ENCODE measurements at places on chromosomes 3 and 15.

- DNase-seq = no peak
Measured at GRCh38 chr3:124826703-124827102, 60.5 kb downstream of the ITGB5 start.

- DNase-seq = no peak
Measured at GRCh38 chr3:10505050-10505790, at the start of gene ATP2B2. ATP2B2 (minus strand) TSS chr3:10505586; CDS start chr3:10449543, 56,043 bp downstream.

GRCh38 chr3:38376098-38376816, 29.7 kb downstream of the XYLB start:
- no peak for DNase-seq

- DNase-seq = no peak
Measured at GRCh38 chr3:60187343-60187742, 1063.9 kb downstream of the FHIT start.

DNA sequence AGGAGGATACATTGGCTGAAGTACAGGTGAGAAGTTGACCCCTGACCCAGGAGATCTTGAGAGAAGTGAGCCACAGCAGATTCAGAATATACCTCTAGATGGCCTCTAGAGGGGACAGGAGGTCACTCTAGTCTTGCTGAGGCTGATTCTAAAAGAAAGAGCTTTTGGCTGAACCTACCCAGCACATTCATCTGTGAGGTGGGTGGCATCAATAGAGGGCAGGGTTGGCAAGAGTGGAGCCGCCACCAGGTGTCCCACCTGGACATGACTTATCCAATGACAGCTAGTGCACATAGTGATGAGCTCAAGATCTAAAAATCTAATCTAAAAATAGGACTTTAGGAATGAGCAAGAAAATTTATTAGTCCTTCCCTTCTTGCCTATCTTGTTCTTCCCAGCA, 51.6 kb downstream of the CYP19A1 start:
- DNase-seq = no peak

GRCh38 chr3:23377928-23378672, 175.0 kb downstream of the UBE2E2 start:
- no peak for DNase-seq

GRCh38 chr3:171636666-171637065, 173.6 kb downstream of the PLD1 start:
- no peak for DNase-seq

DNA sequence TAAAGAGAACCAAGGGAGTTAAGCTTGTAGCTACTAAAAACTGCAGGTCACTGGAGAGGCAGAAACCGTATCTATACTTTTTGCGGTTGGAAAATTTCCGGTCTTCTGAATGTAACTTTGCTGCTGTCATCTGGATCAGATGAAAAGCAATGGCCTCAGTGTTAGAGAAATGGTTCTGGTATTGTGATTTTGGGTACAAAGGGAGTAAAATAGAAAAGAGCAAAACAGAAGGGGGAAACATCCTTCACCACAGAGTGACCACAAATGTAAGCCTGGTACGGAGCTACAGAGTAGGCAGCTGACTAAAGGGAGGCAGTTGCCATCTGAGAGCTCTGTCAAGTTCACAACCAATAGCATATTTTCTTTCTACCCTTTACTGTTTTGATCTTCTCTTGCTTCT, 5.6 kb downstream of the CD96 start:
- no peak for DNase-seq

DNA sequence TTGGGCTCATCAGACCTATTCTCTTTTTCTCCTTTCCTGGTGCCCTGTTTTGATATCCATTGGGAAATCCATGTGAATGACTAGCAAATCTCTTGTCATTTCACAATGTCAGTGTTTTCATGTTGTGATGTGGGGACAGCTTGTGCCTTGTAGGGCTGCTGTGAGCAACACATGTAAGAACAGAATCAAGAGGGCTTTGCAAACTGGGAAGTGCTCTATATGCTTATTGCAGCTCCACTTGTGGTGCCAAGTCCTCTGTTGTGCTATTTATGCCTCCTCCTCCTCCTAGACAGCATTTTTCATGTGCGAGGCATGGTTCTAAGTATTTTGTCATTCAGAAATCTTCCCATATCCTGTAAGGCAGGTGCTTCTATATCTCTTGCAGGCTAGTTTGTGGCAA, 56.4 kb downstream of the ZNF621 start:
- DNase-seq = no peak

- DNase-seq = no peak
Measured at GRCh38 chr15:31278544-31279220, 48.0 kb upstream of the KLF13 start.

GRCh38 chr3:189038773-189039745, 132.7 kb upstream of the TPRG1 start:
- DNase-seq = no peak

GRCh38 chr3:115848641-115849040, 225.3 kb downstream of the GAP43 start:
- DNase-seq = no peak

DNA sequence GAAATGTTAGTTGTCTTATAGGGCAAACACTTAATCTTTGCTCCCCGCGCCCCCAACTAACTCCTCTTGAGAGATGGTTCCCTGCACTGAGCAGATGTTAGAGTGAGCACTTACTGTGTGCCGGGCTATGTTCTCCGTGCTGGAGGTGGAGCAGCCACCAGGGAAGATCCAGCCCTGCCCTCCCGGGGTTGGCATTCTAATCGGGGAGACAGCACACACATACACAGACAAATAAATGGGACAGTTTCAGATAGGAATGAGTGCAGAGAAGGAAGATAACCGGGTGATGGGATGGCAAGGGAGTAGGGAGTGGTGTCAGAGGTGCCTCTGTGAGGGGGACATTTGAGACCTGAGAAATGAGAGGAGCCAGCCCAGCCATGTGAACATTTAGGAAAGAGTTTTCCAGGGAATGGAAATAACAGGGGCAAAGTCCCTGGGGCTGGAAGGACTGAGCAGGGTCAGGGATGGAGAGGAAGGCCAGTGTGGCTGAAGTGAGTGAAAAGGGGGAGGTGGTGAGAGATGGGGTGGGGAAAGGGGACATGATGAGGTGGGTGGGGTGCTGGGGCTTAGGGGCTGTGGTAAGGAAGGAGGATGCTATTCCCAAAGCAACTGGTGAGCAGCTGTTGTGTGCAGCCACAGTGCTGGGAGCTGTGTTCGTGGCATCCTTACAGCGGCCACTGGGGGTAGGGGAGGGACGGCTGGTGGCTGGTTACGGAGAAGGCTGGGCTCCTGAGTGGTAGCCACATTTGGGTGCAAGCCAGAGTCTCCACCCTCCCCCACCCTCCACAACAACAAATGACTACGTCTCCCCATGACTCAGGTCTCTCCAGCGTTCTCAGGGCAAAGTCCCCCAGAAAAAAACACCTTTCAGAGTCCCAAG, 15.4 kb upstream of the FGD5 start:
- no peak for DNase-seq

- no peak for DNase-seq
Measured at GRCh38 chr15:60733196-60733595, 254.3 kb upstream of the ICE2 start.

- DNase-seq = no peak
Measured at GRCh38 chr3:110493438-110494092, 578.1 kb upstream of the NECTIN3 start.

GRCh38 chr15:81394603-81395002, 20.6 kb upstream of the TMC3 start:
- DNase-seq = no peak

DNA sequence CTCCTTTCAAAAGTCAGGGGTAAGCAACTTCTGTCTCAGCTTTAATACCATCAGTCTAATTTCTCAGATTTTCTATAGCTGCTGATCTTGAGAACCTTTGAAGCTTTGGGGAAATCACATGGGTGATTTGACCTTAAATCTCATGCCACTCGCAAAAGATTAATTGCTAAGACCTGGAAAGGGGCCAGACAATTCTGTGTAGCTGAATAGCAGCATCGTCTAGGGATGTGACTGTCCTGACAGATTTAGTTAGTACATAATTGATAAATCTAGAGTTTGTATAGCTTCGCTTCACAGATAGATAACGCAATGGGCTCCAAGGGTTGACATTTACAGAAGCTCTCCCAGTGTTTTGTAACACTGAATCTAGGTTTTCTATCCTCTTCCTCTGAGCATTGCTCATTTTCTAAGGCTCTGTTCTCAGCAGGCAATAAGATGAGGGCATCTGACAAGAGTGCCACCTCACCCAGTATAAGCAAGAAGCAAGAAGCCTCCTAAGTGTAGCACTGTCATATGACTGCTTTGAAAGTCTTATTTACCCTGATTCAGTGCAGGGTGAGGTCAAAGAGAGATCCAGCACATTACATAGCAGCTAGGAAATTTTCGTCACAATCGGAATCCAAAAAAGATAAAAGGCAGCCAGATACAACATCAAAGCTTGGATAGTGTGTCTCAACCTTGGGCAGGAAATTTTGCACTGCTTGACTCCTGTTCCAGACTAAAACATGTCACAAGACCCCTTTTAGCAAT, 47.7 kb upstream of the DUT start:
- DNase-seq = no peak

- no peak for DNase-seq
Measured at GRCh38 chr3:46575577-46576222, 9.6 kb upstream of the LRRC2 start.

DNA sequence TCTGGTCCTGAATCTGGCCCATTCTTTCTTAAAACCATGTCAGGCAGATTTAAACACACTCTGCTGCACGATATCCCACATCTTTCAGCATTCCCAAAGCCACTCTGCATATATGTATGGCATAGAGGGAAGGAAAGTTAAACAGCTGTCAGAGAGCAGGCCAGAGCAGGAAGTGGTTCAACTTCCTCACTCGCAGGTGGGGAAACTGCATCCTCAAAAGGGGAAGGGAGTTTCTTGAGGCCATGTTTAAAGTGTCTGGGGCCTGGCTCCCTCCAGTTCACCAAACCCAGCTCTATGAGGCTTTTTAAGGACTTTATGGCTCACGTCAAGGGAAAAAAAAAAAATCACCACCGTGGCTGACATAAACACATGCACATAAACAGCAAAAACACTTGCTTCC, 123.1 kb downstream of the OPA1 start:
- no peak for DNase-seq

DNA sequence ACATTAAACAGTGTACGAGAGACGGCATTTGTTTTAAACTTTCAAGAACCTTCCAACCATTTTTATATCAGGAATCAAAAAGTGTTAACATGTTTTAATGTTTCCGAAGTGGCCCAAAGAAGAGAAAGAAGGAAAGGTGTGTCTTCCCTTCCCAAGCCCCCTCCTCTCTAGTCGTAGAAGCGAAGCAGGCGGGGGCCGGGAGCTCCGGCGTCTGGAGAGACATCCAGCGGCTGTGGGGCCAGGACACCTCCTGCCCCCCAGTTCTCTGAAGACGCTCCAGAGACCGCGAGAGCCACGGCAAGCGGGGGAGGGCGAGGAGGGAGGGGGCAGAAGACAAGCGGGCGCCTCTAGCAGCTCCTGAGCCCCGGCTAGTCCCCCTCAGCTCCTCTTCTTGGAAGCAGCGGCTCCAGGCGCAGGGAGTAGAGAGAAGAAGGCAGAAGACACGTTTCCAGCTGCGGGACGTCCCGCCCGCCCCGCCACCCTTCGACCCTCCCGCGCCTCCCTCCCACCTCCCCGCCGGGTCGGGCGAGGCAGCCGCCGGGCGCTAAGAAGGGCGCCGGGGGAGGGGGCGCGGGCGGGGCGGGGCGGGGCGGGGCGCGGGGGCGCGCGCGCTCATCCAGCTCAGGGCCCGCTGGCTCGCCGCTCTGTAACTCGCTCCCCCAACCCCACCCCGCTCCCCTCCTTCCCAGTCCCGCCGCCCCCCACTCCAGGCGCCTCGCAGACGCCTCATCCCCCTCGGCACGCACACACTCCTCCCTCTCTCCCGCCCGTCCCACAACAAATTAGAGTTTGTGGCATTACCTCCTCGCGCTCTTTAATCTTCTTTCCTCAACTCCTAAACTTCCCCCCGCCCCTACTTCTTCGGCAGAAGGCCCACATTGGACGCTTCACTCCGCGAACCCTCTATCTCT, at the start of gene ZBTB20:
Gene ZBTB20, minus strand, starts transcription at position 871 of the 911 bp plus-strand sequence.
- DNase-seq = peak; percentile 64

- DNase-seq = no peak
Measured at GRCh38 chr3:14452740-14453710, 50.6 kb downstream of the SLC6A6 start.

DNA sequence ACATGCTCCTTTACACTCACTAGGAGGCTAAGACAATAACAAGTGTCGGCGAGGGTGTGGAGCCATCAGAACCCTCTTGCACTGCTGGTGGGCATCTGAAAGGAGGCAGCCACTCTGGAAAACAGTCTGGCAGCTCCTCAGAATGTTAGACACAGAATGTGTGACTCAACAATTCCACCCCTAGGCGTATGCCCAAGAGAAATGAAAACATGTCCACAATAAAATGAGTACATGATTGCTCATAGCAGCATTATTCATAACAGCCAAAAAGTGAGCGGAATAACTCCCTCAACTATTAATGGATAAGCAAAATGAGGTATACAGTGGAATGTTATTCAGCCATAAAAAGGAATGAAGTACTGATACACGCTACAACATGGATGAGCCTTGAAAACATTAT, 57.8 kb downstream of the WNT7A start:
- DNase-seq = no peak

DNA sequence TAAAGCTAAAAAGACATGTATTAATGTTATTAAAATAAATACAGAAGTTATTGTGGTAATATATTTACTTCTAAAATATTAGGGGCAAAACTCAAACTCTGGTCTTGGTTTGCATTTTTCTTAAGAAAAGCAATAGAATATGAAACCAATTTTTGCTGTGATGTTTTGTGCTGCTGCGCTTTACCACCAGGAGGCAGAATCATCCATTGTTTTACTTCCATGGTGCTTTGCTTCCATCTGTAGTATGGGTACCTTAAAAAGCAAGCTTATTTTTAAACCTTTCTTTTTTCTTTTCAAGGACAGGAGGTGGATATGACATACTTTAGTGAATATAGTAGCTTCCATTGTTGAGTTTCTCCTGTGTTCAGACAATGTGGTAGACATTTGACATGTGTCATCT, 46.6 kb upstream of the MRPL3 start:
- no peak for DNase-seq

GRCh38 chr15:95175914-95176658, 944.7 kb downstream of the MCTP2 start:
- no peak for DNase-seq

DNA sequence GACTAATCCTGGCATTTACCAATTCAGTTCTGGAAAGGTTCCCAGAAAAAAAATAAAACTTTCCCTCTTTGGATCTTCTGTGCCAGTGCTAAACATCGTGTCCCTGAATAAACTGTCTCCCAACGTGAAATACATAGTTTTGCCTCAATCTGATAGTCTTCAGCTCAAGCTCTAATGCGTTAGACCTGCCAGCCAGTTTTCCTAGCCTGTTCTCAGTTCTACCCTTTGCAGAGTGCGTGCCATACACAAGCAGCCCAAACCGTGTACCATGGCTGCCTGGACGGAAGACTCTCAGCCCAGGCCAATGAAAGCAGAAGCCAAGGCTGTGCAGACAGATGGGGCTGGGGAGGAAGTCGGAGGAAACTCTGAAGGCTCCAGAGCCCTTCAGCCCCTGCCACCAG, 11.4 kb upstream of the OCA2 start:
- no peak for DNase-seq

All from activated CD4-positive, alpha-beta T cell treated with anti-CD3 and anti-CD28 coated beads for 4 hours (primary cell).